Stimulated activated CD8-positive, alpha-beta memory T cell treated with anti-CD3 and anti-CD28 coated beads, Interleukin-15, amount 100 ng/mL, for 48 hours (primary cell): ENCODE measurements at places on chromosomes 4 and X.

GRCh38 chr4:77209936-77210335 lies 52.9 kb downstream of the CCNG2 start:
- no peak for DNase-seq

GRCh38 chr4:124019749-124020549 lies 623.4 kb downstream of the SPRY1 start:
- DNase-seq: no peak

DNA sequence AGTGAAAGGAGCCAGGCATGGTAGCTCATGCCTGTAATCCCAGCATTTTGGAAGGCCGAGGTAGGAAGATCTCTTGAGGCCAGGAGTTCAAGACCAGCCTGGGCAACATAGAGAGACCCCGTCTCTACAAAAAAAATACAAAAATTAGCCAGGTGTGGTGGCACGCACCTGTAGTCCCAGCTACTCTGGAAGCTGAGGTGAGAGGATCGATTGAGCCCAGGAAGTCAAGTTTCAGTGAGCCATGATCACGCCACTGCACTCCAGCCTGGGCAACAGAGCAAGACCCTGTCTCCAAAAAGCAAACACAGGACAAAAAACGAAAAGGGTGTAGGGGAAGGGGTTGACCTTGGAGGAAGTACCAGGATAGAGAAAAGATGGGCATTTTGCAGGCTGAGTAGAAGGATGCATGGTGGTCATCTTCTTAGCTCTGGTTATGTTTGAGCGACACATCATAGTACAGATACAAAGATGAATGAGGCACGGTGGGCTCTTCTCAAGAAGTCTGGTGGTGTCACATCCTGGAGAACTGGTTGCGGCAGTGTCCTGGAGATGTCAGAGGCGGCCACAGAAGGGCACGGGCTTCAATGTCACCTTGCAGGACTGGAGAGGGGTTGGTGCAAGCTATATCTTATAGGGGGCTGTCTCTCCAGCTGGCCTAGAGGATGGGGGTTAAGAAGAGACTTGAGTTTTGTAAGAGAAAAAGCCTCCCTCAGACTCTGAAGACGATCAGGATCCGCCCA lies 32.0 kb downstream of the SLC25A5 start:
- DNase-seq: no peak

DNA sequence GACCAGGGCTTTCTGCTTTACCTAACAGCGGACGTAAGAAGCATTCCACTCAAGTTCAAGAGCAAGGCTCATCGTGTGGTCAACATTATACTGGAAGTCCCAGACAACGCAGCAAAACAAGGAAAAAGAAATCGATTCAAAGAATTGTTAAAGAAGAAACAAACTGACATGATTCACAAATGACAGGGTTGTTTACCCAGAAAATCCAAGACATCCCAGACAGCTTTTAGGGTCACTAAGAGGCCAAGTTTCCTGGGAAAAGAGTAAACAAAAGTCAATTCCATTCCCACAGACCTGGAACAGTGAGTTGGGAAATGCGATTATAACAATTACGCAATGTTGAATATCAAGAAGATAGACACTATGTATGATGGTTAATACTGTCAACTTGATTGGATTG lies 21.5 kb upstream of the HTRA3 start:
- no peak for DNase-seq

GRCh38 chr4:26748811-26749210 lies 111.8 kb upstream of the STIM2 start:
- no peak for DNase-seq

GRCh38 chr4:26729027-26729426 lies 131.6 kb upstream of the STIM2 start:
- DNase-seq: no peak

GRCh38 chr4:75939890-75940691 lies 722 bp downstream of the NAAA start:
- DNase-seq: peak; percentile 65

GRCh38 chrX:87578978-87579377 lies 61.4 kb downstream of the KLHL4 start:
- no peak for DNase-seq

DNA sequence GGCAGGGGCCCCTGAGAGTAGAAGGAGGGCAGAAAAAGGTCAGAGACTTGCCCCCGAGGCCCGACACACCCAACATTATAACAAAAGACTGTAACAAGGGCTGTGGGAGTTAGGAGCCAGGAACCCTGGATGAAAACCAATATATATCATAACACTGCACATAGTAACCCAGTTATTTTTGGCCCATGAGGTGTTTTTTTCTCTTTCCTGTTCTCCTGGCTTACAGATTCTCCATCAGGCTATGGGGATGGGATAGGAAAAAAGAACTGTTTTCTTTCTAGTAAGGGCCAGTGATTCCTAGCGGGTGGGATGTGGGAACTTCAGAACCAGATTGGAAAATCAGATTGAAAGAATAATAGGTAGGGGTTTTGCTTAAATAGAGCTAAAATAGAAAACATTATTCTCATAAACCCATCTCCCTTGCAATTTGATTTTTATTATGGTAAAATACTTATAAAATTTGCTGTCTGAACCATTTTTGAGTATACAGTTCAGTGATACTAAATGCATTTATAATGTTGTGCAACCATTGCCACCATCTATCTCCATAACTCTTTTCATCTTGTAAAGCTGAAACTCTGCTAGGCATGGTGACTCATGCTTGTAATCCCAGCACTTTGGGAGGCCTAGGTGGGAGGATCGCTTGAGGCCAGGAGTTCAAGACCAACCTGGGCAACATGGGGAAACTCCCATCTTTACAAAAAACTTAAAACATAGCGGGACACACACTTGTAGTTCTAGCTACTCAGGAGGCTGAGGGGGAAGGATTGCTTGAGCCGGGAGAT lies 33.5 kb downstream of the SNX25 start:
- DNase-seq: no peak

DNA sequence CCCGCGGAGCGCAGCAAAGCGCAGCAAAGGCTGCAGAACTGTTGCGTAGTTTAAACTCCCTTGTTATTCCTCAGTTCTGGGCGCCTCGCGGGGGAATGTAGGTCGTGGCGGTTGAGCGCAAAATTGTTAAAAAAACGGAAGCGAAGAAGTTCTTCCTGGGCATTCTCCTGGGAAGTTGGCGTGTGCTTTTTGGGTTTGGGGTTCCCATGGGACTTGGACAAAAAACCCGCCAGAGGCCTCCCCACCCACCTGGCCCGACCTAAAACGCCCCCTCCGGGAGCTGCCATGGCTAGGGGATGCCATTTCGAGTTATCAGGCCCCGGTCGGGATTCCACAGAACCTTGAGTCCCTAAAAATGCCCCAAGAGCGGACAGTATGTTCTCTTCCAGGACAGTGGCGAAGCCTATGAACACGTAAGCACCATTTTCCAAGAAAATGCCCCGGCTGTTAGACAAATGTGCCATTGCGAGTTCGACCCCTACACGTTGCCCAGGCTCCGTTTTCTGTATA lies 8.9 kb downstream of the ZIC3 start:
- DNase-seq: no peak

DNA sequence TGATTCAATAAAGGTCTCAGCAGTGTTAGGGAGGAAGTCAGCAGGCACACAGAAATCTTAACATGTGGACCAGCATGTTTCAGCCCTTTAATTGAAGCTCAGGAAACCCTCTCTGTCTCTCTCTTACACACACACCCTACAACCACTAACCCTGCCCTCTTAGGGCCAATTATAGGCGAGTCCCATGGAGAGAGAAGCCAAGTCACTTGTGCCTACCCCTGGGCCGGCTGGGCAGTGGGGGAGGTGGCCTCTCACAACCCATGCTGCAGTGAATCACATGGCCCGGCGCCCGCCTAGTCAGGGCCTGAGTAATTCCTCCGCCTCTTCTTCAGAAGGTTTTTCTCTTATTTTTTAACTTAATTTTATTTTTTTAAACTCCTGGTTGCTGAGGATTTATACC lies 3.7 kb downstream of the FGD1 start:
- DNase-seq: no peak

DNA sequence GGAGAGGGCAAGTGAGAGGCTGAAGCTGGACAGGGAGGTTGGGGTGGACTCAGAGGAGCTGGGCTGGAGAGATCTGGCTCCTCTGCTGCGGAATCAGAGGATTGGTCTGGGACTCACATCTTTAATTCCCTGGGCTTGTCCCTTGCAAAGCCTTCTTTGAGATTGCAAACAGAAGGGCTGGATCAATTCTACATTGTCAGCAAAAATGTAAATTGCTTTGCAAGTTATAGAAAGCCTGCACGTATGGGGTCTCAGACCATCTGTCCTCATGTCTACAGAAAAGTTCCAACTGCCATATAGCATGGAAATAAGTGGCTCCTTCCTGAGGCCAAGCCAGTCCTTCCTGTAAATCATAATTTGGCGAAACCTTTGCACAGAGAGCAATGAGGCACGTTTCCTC lies 449.6 kb downstream of the UBE2NL start:
- no peak for DNase-seq

- DNase-seq: no peak
Measured at GRCh38 chr4:126012691-126013290, 698.0 kb downstream of the FAT4 start.

GRCh38 chr4:25029479-25030276 lies 1.1 kb downstream of the LGI2 start:
- no peak for DNase-seq

DNA sequence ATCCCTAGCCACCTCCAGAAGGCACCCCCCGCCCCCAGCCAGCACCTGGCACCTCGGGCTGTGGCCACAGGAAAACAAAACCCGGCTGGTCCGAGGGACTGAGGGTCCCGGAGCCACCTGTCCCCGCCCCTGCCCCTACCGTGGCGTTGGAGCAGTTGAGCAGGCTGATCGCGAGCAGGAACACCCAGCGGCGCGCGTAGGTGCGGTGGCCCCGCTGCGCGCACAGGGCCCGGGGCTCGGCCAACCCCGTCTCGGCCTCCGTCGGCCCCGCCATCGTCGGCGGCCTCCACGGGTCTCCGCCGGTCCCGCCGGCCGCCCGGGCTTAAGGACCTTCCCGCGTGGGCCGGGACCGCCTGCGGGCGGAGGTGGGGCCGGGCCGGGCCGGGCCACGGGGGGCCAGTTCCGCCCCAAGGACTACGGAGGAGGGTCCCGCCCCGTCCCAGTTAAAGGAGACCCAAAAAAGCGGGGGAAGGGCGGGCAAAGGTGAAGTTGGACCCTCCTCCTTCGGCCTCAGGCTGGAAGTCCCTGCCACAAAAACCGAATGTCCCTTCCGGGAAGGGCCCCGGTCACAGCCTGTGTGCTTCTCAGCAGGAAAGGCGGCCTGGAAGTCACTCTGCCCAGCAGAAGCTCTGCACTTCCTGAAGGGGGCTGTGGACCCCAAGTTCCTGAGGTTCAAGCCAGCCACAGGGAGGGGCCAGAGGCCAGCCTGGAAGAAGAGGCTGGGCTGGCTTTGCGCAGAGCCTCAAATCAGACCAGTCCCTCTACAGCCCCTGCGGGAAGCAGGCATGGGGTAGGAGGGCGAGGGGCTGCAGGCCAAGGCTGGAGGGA lies at the start of gene SLC49A3:
Gene SLC49A3, minus strand, starts transcription at position 298 of the 828 bp plus-strand sequence. Its CDS starts 24 bp downstream, at position 274.
- DNase-seq: no peak

DNA sequence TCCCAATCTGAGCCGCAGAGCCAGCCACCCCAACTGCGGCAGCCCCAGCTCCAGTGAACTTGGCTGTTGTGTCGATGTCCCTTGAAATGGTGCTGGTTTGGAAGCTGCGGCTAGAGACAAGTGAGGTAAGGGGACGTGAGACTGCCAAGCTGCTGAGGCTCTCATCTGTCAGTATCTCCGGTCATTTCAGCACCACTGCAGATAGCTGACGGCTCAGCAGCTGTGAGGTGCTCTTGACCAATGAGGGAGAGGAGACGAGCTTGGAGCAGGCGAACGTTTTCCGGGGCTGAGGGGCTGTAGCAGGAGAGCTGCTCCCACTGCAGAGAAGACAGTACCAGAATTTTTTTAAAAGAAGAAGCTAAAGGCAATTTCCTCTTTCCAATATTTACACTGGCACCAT lies 175.5 kb upstream of the CASK start:
- DNase-seq: no peak

- DNase-seq: no peak
Measured at GRCh38 chr4:109721033-109721432, 8.8 kb downstream of the PLA2G12A start.

DNA sequence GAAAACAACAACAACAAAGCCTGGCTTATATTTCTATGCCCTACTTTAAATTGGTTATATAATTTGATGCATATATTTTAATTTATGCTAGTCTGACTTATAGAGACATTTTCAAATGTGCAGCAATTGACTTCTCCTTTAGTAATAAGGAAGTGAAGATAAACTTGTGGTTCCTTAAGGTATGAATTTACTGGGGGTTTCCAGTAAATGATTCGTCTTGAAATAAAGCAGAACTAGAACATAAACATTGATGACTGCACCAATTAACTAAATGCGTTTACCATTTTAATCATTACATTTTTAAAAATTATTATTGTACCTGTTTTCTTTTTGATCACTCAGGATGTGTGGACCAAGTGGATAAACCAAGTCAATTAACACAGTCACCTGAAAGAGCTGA lies 99.6 kb upstream of the CCSER1 start:
- DNase-seq: no peak

DNA sequence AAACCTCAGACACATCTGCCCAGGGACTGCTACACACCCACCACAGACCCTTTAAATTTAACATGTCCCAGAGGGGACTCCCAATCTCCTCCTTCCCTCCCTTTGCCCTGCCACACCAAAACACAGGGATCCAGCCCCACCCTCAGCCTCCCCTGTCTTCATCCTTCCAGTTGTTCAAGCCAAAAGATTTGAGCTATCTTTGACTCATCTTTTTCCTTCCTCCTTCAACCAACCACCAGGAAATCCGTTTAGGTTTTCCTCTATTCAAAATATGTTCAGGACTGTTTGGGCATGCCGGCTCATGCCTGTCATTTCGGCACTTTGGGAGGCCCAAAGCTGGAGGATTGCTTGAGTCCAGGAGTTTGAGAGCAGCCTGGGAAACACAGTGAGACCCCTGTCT lies 6.9 kb upstream of the STK32B start:
- DNase-seq: no peak

DNA sequence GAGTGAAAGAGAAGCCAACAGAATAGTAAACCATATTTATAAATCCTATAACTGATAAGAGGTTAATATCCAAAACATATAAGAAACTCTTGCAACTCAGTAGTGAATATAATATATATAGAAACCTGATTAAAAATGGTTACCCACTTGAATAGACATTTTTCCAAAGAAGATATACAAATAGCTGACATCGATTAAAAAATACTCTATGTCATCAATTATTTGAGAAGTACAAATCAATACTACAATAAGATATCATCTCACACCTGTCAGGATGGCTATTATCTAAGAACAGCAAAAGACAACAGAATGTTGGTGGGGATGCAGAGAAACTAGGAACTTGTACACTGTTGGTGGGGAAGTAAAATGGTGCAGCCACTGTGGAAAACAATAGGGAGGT lies 254.4 kb downstream of the PPARGC1A start:
- DNase-seq: no peak
